Fibroblast of villous mesenchyme (primary cell): ENCODE measurements at places on chromosomes 7 and 10. TPM values are rescaled to one million over a fixed set of nuclear protein-coding genes. Genes with fewer than 3 reads are reported as not detected.

GRCh38 chr10:27169849-27170248 is 14.7 kb downstream of the MASTL start:
- DNase-seq: no peak

DNA sequence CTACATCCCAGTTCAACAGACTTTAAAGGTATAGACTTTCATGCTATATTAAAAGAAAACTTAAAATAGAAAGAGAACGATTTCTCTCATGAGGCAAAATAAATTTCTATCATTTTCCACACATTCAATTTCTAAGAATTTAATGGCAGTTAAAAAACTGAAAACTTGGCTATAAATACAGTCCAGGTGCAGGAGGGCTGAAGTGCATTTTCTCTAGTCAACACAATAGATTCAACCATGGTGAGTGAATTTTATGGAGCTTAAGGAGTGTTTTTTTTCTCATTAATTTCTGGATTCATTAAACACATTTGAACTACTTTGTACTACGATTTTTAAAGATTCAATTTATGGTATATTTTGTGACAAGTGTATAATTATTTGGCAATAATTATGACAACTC is 240.8 kb upstream of the SLC26A5 start:
- no peak for DNase-seq

DNA sequence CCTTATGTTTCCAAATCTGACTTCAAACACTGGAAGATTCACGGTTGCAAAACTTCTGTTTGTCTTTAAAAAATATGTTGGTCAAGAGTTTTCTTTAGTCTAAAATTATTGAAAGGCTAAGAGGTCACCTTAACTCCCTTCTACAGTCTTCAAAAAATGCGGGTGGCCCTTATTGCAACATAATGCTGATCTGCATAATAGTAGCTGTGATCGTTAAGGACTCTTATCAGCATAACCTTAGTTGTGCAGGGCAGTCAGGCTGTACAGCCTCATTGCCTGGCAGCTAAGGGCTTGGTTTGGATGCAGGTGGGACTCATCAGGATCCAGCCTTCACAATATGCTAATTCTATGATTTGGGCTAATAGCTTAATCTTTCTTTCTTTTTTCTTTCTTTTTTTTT is 15.0 kb downstream of the KIAA1217 start:
- peak; percentile 49 for DNase-seq

- no peak for DNase-seq
These were observed 42.9 kb downstream of the CSGALNACT2 start for GRCh38 chr10:43181146-43181545.

GRCh38 chr10:85900487-85900886 is 466.1 kb downstream of the GRID1 start:
- DNase-seq: no peak

DNA sequence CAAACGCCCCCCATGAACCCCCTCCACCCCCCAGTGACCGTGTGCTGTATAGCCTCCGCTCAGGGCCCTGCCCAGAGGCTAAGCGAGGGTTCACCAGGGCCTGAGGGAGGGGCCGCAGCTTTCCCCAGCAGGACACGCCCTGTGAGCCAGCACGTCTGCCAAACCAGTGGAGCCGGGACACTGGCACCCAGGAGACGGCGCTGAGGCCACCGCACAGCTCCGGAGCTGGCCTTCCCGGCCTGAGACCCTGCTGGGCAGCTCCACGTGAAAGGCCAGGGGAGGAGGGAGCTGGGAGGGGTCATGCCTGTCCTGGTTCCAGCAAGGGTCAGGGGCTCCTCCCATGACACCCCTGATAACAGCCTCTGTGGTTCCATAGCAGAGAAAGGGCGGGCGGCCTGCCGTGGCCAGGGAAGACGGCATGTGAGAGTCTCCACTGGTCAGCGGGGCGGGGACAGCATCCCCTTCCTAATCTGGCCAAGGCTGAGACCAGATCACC is 278.3 kb downstream of the ELFN1 start:
- no peak for DNase-seq

- no peak for DNase-seq
These were observed 41.6 kb downstream of the POLR3A start for GRCh38 chr10:77987671-77988255.

- DNase-seq: peak; percentile 78
These were observed 250.3 kb downstream of the SNX13 start for GRCh38 chr7:17690030-17690429.

- peak; percentile 96 for DNase-seq
These were observed 64.6 kb downstream of the CUX1 start for GRCh38 chr7:101882005-101882421.

DNA sequence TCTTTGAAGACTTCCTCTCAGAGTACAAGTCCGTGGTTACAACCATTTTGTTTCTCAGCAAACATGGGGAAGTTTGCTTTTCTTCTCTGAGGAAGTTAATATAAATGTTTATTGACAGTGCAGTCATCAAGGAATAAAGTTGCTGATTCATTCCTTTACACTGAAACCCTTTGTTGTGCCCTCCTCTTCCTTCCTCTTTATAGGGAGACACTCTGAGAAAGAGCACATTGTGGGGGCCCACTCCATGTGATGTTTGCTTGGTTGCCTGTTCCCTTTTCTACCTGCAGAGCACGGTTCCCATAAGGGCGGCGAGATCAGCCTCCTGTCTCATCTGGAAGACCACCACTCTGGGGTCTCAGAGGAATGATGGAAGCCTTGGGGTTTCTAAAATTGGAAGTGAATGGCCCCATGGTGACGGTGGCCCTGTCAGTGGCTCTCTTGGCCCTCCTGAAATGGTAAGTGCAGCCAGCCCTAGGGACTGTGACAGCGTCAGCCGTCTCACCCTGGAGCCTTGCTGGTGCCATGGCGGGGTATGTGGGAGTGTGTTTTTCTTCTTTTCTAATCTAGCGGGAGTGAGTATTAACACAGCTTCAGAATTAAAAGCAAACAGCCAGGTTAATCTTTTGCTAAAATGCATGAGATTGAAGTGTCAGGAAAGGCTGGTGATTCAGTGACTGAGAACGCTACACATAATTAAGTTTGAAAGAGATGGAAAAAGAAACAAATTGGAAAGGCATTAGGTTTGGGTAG is at the start of gene TBXAS1:
TSS of gene TBXAS1 (plus strand) at position 240 of the 750 bp plus-strand sequence. CDS start at position 367, 127 bp downstream.
- DNase-seq: no peak

The SHH gene
- total RNA-seq: not detected in 2 replicates

The NRF1 gene
- 10.6 and 12.5 TPM in 2 replicates for total RNA-seq

The ZCWPW1 gene
- 0.43 and 0.64 TPM in 2 replicates for total RNA-seq

The HOXA3 gene
- 9.3 and 11.7 TPM in 2 replicates for total RNA-seq

The PLCE1 gene
- total RNA-seq: 0.32 and 0.43 TPM in 2 replicates
